Stimulated activated CD4-positive, alpha-beta T cell treated with anti-CD3 and anti-CD28 coated beads, Interleukin-4, amount 100 ng/mL, for 48 hours (primary cell): ENCODE measurements at places on chromosomes 7 and 10.

- DNase-seq = no peak
Measured at GRCh38 chr7:149773446-149774236, at the start of gene ZNF467. ZNF467 (minus strand) TSS chr7:149773588; CDS start chr7:149771032, 2,556 bp downstream.

GRCh38 chr7:47326808-47327207 lies 255.1 kb downstream of the TNS3 start:
- no peak for DNase-seq

DNA sequence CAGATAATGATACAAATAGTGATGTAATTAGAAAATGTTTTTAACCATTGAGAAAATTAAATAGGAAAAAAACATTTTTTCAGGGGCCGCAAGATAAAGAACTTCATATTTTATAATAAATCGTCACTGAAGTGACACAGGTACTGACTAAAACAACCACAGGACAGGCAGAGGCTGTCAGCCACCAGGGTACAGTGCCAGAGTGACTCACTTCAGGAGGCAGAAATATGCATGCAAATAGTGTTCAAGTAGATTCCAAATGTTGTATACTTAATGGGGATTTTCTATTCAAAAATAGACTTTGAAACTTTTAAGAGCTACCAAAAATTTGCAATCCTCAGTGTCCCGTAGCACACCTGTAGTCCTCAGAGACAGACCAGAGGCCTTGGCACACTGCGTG lies 68.6 kb downstream of the FRMPD2 start:
- DNase-seq = no peak

DNA sequence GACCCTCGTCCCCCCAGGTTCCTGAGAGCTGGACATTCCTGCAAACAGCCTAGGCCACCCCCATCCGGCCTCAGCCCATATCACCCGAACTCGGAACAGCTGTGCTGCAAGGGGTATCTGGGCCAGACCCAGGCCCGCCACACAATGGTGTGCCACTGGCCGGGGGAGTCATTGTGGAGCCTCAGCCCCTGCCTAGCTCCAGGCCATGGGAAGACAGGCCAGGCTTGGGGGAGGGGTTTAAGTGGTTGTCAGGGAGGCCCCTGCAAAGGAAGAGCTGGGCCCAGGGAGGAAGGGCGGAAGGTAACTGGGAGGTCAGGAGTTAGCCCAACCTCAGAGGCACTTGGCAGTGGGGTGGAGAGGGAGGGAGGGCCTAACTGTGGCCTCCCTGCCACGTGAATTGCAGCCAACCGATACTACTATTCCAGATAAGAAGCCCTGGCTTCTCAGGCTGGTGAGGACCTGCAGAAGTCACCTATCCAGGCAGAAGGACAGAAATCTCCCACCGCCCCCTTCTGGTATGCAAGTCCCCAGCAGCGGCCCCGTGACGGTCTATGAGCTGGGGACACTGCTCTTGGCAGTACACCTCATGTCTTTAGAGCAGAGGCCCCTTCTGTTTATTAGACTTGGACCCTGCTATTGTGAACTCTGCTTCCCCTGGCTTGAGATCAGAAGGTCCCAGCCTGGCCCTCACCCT lies 26.8 kb downstream of the VSIR start:
- no peak for DNase-seq

- no peak for DNase-seq
Measured at GRCh38 chr7:106037489-106038176, 74.5 kb downstream of the SYPL1 start.

- DNase-seq = peak; percentile 61
Measured at GRCh38 chr10:131874991-131875451, 25.8 kb upstream of the PPP2R2D start.

DNA sequence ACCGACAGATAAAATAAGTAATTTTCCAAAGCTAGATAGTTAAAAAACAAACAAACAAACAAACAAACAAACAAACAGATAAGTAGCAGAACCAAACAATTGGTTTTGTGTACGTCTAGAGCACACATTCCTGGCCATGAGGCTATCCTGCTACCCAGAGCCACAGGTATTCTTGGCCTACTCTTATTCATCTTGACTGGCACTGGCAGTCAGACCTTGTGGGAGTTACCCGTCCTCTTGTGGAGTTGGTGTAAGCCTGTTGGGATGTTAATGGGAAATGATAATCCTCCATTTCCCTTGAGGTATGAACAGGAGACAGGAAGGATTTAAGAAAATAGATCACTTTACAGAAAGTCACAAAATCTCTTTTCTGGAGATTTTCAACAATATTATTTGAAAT lies 142.4 kb upstream of the MEOX2 start:
- DNase-seq = no peak

GRCh38 chr7:25889765-25890164 lies 262.2 kb upstream of the NFE2L3 start:
- DNase-seq = no peak

- DNase-seq = no peak
Measured at GRCh38 chr7:22718200-22718711, 8.7 kb upstream of the IL6 start.

- DNase-seq = no peak
Measured at GRCh38 chr7:135508883-135509588, 866 bp downstream of the CNOT4 start.

- peak; percentile 63 for DNase-seq
Measured at GRCh38 chr7:128841921-128842673, 11.9 kb downstream of the FLNC start.

DNA sequence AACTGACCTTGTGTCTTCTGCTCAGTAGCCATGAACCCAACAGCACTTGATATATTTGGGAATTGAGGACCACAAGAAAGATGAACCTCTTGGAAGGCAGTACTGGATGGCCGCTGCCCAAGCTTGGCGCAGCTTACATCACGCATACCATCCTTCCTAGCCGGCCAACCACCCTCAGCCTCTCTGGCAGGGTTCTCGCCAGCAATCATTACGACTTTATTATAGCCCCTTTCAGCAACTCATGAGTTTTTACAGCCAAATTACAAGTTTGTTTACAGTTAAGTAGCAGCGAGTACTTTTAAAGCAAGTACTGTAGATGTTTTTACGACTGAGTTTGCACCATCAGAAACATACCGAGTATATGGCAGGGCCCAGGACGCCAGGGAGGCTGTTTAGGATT lies 769.1 kb downstream of the SUGCT start:
- no peak for DNase-seq

DNA sequence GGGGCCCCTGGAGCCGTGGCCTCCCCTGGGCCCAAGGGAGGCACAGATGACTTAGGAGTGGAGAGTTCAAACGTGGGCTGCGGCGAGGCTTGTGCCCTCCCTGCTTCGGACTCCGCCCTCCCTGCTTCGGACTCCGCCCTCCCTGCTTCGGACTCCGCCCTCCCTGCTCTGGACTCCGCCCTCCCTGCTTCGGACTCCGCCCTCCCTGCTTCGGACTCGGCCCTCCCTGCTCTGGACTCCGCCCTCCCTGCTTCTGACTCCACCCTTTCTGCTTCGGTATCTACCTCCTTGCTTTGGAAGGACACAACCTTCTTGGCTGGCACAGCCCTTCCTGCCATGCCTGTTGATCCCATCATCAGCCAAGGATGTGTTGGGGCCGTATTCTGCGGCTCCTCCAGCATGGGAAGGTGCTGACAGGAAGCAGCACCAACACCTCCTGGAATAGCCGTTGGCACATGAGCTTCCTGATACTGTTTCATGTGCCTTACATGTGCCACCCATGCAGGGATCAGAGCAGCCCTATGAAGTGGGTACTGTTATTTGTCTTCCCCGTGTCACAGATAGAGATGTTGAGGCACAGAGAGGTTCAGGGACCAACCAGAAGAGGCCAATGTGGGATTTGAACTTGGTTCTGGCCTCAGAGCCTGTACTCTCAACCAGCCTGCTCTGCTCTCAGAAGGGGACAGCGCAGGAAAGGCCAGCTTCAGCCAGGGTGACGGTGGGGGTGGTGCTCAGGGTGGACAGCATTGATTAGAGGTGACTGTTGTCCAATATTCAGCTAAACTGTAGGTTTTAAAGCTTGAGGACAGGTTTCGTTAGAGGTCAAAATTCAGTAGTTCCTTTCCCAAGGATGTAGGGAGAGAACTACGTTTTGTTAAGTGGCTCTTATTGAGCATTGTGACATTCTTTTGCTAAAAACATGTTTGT lies 114.5 kb downstream of the NKX6-2 start:
- DNase-seq = no peak

DNA sequence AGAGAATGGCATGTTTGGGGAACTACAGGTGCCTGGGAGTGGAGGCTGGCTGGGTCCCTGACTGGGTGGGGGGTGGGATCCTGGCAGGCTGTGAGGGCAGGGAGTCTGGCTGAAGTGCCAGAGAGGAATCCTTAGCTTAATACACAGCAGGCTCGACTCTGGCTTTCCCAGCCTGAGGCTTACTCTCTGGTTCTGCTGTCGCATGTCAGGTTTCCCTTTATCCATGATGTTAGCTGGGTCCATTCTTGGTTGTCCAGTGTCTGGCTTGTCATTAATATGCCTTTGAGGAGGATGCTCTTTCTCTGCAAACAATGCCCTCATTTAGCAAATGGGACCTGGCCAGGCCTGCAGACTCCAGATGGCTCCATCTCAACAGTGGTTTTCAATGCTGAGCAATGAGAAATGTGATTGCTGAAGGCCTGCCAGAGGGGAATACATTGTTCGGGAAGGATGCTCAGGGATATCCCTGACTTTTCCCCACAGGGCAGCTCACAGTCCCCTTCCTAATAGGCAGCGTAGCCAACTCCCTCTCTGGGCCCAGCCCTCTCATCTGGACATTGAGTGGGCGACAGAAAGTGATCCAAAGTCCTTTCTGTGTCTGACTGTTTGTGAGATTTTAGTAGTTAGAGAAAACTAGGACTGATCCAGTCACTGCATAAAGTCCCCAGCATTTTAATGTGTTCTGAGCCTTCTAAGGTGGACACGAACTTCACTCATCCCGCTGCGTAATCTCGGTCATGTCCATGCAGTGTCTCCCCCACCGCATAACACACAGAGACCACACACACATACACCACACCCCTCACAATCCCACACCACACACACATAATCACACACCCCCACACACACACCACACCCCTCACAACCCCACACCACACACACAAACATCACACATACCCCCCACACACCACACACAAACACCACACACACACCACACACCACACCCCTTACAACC lies 124.9 kb downstream of the ANLN start:
- DNase-seq = no peak

DNA sequence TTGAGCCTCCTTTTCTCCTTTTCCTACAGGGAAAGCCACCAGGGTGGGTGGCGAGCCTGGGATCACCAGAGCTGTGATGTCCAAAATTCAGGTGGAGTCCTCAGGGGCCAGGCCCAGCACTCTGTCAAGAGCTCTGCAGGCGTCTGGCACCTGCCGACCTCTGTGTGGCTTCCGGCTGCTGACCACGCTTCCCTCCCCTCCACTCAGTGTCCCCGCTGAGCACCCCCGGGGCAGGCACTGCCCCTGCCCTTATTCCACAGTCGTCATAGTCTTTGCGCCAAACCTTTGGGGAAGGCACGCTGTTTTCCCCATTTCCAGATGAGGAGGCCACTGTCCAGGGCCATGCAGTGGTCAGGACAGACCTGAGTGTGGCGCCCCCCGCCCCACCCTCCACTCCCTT lies 7.5 kb downstream of the MTG1 start:
- DNase-seq = no peak

DNA sequence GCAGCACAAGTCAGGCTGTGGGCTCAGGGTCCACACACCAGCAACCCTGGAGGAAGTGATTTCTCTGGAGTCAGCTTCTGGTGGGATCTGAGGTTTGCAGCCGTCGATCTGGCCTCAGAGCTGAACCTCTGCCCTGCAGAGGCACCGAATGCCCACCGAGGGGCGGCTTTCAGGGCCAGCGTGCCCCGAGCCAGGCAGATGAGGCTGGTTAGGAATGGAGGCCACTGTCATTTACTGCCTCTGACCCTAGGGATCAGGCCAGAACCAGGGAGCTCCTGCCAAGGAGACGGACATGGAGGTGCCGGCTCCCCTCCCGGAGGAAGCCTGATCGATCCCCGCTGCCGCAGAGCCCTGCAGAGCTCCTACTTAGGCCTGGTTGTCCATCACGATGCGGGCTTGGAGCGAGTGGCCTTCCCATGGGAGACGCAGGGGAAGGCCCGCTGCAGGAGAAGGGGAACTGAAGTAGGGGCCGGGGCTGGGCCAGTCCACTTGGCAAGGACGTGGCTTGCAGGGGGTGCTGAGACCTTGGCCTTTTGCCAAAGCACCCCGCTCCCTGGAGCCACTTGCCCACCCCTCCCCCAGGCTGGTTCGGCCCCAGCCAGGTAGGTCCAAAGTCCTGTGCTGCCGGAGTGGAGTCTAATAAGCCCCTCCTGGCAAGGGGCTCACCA lies 19.6 kb upstream of the ELFN1 start:
- no peak for DNase-seq

DNA sequence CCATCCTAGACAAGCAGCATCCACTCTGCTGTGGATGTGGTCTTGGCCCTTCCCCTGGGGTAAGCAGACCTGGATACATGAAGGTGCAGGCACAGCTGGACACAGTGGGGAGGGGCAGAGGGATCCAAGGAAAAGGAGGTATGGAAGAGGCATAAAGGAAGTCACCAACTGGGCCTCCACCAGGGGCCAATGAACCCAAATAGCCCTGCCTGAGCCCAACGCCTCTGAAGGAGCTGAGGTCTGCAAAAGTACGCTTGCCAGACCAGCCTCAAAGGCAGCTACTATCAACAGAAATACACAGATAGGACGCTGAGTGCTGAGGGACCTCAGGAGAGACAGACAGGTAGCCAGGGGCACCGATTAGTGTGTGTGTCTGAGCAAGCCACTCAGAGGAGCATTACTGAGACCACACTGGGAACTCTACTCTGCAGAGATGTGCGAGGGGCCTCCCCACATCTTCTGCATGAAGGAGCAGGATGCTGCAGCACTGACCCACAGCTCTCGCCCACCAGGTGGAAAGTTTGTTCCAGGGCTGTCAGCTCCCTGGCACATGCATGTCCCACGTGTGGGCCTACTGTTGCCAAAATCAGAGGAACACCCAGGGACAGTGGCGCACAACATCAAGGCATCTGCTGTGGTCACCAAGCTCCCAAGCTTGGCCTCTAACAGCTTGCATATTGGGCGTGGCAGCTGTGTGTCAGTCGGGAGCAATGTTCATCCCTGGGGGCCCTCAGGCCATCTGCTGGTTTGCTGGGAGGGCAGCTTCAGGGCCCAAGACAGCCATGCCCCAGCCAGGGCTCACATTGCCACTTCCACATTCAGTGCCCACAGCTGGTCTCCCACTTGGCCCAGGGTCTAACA lies 40.0 kb downstream of the MKI67 start:
- DNase-seq = no peak

DNA sequence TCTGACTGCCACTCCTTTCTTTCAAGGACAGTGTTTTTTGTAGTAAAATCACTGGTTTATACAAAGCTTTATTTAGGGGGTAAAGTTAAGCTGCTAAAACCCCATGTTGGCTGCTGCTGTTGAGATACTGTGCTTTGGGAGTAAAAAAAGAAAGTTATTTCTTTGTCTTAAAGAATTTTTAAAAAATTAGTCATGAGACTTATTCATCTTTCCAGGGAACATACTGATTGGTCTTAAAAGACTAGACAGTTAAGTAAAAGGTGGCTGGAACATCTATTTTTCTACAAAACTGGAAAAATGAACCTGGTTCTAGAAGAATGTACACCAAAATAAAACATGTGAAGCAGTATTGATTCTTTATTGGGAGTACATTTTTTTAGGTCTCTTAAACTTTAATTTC lies 20.6 kb downstream of the BBIP1 start:
- DNase-seq = no peak
